WTC11 (cell line): ENCODE measurements at places on chromosomes 5 and 9. TPM values are rescaled to one million over a fixed set of nuclear protein-coding genes. Genes with fewer than 3 reads are reported as not detected.

GRCh38 chr9:35666549-35666948, 1.6 kb upstream of the ARHGEF39 start:
- H3K4me1 ChIP-seq: peaks cover 24% of the 10 kb centered on the region
- H3K4me3 ChIP-seq: no peak overlapping the region
- no peaks in the 10 kb centered on the region; the same call in 1 of the 2 replicates for H3K27me3 ChIP-seq

Gene CCDC192
- 0.52 to 0.69 TPM (median 0.53 TPM) in 3 replicates for total RNA-seq

DNA sequence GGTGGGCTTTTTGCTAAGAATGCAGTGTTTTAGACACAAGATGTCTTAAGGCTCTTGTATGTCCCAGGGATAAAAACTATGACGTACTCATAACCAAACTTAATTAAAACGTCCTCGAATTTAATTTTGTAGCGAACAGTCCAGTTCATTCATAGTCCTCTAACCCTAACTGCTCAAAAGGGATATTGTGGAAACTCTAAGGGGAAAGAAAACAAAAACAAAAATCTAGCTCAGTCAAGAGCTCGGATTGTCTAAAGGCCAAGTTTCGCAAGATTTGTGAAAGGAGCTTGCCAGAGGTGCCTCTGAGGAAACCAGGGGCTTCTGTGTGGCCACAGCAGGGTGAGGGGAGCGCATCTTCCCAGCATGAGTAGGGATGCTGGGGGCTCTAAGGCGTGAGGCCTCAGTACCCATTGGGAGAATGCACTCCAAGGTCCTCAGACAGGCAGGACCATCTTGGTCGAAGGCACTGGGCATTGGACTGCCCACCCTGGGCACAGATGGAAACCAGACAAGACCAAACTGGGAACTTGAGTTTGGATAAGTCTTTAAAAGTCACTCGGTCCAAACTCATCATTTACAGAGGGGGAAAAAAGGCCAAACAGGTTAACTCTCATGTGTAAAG, 71.8 kb downstream of the PRRT1B start:
- H3K36me3 ChIP-seq: peaks cover 37% of the 10 kb centered on the region
- peaks cover 11% of the 10 kb centered on the region for H3K4me1 ChIP-seq
- H3K4me3 ChIP-seq: no peak overlapping the region
- H3K27ac ChIP-seq: no peak overlapping the region

Gene MIGA2
- 39.9 to 61.7 TPM (median 48.0 TPM) in 3 replicates for total RNA-seq

- peak overlapping the region; percentile 84 for H3K4me3 ChIP-seq
- peaks cover 46% of the 10 kb centered on the region for H3K27me3 ChIP-seq
- peaks cover 58% of the 10 kb centered on the region for H3K4me1 ChIP-seq
- no peaks in the 10 kb centered on the region for H3K36me3 ChIP-seq
- DNase-seq: peak; percentile 12
- H3K27ac ChIP-seq: peak overlapping the region; percentile 9; the same call in 1 of the 2 replicates
Measured at GRCh38 chr5:148825716-148826052, 727 bp upstream of the ADRB2 start.

DNA sequence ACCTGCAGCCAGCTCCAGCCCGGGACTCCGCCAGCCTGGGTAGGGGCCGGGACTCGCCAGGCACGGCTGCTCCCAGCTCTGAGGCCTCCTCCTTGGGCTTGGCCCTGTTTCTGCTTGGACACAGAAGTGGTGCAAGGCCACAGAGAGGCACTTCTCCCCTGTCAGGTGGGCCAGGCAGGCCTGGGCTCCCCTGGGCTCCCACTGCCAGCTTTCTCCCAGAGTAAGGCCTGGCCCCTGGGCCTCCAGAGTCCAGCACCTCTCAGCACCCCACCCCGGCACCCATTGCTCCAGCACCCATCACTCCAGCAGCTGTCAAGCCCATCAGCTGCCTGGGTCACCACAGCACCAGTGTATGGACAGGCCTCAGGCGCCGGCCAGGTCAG, 71.1 kb upstream of the LRRTM2 start:
- H3K27me3 ChIP-seq: no peaks in the 10 kb centered on the region
- no peak for DNase-seq
- H3K4me1 ChIP-seq: peaks cover 38% of the 10 kb centered on the region
- H3K36me3 ChIP-seq: no peaks in the 10 kb centered on the region
- no peak overlapping the region for H3K4me3 ChIP-seq

Gene FIBCD1
- 6.6 to 9.1 TPM (median 8.8 TPM) in 3 replicates for total RNA-seq
